ENCODE measurements at places on chromosomes 3 and 15. TPM values are rescaled to one million over a fixed set of nuclear protein-coding genes. Genes with fewer than 3 reads are reported as not detected.

The COL6A5 gene
- total RNA-seq, result not detected

The LMOD3 gene
- total RNA-seq, result not detected

The SNTN gene
- total RNA-seq, result not detected

The RARRES1 gene
- total RNA-seq, result 2.4 TPM

The GOLGA8J gene
- total RNA-seq, result not detected

DNA sequence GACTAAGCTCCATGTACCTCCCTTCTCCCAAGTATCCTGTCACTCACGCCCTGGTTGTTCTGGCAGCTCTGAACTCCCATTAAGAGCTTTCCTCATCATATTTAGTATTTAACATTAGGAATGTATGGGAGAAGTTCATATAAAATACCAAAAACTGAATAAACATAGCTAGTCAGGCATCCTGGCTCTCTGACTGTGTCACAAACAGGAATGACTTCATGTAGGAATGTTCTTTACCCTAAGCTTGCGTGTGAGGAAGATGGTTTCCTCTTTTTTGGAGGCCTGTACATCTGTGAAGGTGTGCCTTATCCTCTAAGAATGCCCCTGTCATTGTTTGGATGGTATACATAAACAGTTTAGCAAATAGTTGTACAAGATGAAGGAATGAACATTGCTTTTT lies 38.6 kb downstream of the SEMA6D start:
- DNase-seq, result no peak

- DNase-seq, result no peak
Measured at GRCh38 chr3:131608741-131609140, 106.0 kb upstream of the MRPL3 start.

GRCh38 chr3:141039589-141039988 lies 11.6 kb upstream of the SPSB4 start:
- no peak for DNase-seq

GRCh38 chr15:75727851-75728715 lies 15.4 kb upstream of the CSPG4 start:
- peak; percentile 56 for DNase-seq

DNA sequence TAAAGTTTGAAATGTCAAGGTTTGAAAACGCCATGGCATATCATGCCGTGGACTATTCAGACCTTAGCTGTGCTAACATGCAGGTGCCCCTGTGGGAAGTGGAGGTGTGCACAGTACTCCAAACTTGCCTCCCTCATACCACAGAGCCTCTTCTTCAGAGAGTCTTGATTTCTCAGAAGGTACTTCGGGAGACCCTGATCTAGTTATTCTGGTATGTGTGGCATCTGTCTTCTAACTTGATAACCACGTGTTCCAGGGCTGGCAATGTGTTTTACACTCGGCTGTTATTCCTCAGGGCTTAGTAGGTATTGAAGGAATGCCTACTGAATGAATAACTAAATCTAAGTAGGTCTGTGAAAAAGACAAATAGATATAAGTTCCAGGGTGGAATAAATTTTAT lies 309.9 kb downstream of the CLSTN2 start:
- no peak for DNase-seq

DNA sequence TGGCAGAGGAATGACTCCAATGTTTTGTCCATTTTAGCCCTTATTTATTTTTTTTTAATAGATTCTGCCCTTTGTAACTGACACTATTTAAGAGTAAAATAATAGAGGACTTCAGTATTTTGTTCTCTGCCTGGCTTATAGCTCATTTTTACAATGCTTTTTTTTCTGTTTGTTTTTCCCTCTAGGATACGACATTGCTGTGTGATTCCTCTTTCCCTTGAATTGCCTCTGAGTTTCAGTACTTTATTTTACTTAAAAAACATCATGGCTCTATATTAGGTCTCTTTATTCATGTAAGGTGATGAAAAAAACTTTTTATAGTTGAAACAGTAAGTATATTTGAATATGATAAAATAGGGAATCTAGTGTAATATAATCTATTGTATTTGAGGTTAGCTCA lies 179.1 kb downstream of the PTPRG start:
- DNase-seq, result no peak

DNA sequence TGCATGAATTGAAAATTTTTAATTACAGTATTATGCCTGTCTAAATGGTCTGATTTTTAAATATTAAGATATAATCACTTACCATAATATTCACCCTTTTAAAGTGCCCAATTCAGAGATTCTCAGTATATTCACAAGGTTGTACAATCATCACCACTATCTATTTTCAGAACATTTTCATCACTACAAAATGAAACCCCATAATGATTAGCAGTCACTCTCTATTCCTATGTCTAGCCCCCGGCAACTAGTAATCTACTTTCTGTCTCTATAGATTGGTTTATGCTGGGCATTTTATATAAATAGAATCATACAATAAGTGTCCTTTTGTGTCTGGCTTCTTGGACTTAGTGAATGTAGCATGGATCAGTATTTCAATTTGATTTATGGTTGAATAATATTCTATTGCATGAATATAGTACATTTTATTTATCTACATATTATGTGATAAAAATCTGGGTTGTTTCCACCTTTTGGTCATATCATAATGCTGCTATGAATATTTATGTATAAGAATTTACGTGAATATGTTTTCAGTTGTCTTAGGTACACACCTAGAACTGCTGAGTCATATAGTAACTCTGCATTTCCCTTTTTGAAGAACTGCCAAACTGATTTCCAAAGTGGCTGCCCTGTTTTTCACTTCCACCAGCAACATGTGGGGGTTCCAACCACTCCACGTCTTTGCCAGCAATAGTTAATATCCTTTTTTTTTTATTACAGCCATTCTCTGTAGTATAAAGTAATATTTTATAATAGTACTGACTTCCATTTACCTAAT lies 485.7 kb upstream of the ZNF385D start:
- DNase-seq, result no peak

- no peak for DNase-seq
Measured at GRCh38 chr3:142914286-142914811, 25.5 kb upstream of the PCOLCE2 start.
